ENCODE measurements at places on chromosomes 2 and 18.

- DNase-seq: peak; percentile 86
Observed at GRCh38 chr2:85248773-85249509, 78.8 kb downstream of the TGOLN2 start.

GRCh38 chr2:82591718-82592117, 1867.4 kb downstream of the SUCLG1 start:
- no peak for DNase-seq

DNA sequence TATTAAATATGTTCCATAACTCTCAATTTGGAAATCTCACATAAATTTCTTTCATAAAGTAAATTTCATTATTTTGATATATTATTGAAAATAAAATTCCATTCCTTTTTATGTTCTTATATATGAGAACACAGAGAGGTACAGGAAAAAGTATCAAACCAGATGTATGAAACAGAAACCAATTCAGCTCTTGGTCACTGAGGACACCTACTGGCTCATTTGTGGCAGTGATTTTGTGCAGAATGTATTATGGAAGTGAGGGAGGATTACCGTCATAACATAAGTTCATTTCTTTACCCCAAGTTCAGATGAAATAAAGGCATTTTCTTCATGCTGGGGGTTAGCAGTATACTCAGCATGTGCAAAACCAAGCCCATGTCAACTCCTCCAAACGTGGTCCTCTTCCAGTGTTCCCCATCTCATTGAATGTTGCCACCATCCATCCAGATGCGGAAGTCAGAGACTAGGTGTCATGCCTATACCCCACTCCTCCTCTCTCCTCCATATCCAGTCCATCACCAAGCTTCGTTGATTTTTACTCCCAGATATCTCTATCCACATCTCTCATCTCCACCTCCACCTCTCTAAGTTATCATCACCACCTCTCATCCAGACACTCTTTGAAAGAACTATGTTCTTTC, 41.7 kb upstream of the MALL start:
- peak; percentile 66 for DNase-seq

GRCh38 chr18:62426191-62426488, 96.7 kb upstream of the ZCCHC2 start:
- no peak for DNase-seq

DNA sequence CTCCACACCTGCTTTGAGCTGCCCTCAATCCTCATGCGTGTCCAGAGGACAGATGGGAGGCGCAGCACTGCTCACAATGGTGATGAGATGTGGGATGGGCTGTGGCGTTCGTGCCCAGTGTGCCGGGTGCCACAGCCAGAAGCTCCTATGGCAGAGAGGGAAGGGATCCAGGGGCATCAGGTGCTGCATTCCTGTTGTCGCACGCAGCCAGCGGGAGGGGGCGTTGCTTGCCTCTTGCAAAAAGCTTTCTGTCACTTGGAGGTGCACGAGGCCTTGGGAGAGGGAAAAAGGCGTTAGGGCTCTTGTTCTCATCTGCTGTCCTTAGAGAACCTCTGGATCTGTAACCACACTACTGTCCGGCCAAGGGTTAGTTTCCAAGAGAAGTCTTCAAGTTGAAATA, 29.2 kb upstream of the ALLC start:
- no peak for DNase-seq

GRCh38 chr2:52874466-52875106, 893.0 kb upstream of the CHAC2 start:
- DNase-seq: no peak

GRCh38 chr2:179139506-179139905, 89.6 kb upstream of the CCDC141 start:
- no peak for DNase-seq

GRCh38 chr2:154603682-154604081, 94.8 kb upstream of the KCNJ3 start:
- DNase-seq: no peak

DNA sequence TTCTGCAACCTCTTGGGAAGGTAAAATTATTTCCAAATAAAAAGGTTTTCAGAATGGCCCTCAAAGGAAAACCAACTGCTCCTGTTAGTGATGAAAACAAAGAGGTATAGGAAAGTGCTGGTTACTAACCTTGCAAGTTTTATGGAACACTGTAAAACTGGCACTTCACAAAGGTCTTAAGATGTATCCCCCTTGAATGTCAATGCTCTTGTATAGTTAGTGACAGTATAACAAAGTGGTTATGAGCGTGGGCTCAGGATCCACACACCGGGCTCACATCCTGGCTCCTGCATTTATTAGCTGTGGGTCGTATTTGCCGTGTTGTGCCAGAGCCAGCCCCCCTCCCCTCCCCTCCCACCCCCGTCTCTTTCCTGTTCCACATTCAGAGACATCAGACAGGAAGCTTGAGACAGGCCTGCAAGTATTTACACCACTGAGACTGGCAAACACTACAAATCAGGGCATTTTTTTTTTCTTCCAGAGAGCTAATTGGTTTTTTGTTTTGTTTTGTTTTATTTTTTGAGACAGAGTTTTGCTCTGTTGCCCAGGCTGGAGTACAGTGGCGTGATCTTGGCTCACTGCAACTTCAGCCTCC, 9.2 kb upstream of the DNPEP start:
- no peak for DNase-seq

DNA sequence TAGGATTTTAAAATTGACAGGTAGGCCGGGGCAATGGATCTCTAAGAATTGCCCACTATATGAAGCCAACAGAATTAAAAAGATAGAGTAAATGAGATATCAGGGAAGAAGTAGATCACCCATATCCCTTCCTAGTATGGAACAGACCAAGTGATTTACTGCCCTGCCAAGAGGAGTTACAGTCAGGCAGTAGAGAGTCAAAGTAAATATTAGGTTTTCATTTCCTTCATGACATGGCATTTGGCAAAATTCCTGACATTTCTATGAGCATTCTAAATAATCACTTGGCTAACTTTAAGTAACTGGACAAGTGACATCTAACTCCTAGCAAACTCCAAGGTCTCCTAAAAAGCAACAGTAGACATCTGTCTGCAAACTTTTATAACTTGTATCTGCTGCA, 33.5 kb downstream of the GALNT5 start:
- no peak for DNase-seq

GRCh38 chr18:25825979-25826776, 264.2 kb downstream of the SS18 start:
- DNase-seq: no peak

- DNase-seq: no peak
Observed at GRCh38 chr18:11343096-11343495, 193.7 kb upstream of the PIEZO2 start.

DNA sequence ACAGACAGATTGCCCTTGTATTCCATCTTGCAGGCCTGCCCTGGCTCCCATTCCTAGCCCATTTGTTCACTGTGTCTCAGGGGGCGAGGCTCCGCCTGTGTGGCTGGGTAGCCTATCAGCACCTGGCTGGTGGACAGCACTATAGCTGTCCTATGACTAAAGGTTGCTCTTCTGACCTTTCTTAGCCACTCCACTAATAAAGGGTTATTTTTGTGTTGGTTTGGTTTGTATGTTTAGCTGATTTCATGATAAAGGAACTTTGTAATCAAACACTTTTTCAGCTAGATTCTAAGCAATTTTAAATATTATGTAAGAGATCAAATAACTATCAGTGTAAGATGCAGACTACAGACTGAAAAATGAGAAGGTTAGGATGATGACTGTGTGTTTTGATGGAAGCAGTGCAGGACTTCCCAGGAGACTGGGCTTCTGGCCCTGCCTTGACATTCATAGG, 72.2 kb downstream of the CRIM1 start:
- peak; percentile 57 for DNase-seq

- no peak for DNase-seq
Observed at GRCh38 chr2:231300020-231300721, 95.3 kb upstream of the B3GNT7 start.

- DNase-seq: no peak
Observed at GRCh38 chr2:168469281-168469988, 13.4 kb downstream of the CERS6 start.

GRCh38 chr18:49894517-49895226, 81.3 kb upstream of the ACAA2 start:
- no peak for DNase-seq

DNA sequence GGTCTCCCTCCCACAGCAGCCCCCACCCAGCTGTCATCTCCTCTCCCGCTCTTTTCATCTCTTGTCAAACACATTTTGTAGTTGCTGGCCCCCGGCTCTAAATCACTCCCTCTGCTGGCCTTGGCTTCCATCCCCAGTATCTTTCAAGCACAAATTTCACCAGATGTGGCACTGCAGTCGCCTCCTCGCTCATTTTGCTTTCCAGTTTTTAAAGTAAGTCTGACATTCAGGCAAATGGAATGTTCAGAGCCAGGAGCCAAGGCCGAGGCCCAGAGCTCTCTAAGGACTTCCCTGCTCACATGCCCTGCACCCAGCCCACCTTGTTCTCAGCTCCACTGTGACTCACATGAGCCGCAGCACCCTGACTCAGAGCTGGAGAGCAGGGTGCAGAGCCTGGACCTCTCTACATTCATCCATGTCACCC, 158.4 kb downstream of the GALNT14 start:
- peak; percentile 79 for DNase-seq

- no peak for DNase-seq
Observed at GRCh38 chr18:66623821-66624220, 19.9 kb upstream of the CDH19 start.

DNA sequence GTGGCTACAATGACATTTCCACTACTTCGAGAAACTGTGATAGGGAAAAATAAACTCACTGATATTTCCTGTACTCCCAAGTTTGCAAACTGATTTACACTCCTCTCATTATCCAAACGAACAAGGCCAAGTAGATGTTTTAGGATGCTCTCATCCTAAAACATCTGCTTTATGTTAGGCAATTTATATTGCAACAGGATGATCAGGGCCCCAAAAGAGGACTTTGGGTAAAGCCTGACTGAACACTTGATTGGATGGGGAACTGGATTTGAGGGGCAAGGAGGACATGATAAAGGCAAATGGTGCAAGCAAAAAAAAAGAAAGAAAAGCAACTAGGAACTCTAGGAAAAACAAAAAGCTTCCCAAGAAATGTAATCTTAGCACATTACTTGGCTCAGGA, 2.1 kb upstream of the HES6 start:
- DNase-seq: no peak

- no peak for DNase-seq
Observed at GRCh38 chr18:6205706-6206105, 209.0 kb downstream of the L3MBTL4 start.

GRCh38 chr2:147854557-147855134, 9.8 kb downstream of the ACVR2A start:
- DNase-seq: no peak

- DNase-seq: no peak
Observed at GRCh38 chr2:176561706-176562105, 292.5 kb downstream of the MTX2 start.

DNA sequence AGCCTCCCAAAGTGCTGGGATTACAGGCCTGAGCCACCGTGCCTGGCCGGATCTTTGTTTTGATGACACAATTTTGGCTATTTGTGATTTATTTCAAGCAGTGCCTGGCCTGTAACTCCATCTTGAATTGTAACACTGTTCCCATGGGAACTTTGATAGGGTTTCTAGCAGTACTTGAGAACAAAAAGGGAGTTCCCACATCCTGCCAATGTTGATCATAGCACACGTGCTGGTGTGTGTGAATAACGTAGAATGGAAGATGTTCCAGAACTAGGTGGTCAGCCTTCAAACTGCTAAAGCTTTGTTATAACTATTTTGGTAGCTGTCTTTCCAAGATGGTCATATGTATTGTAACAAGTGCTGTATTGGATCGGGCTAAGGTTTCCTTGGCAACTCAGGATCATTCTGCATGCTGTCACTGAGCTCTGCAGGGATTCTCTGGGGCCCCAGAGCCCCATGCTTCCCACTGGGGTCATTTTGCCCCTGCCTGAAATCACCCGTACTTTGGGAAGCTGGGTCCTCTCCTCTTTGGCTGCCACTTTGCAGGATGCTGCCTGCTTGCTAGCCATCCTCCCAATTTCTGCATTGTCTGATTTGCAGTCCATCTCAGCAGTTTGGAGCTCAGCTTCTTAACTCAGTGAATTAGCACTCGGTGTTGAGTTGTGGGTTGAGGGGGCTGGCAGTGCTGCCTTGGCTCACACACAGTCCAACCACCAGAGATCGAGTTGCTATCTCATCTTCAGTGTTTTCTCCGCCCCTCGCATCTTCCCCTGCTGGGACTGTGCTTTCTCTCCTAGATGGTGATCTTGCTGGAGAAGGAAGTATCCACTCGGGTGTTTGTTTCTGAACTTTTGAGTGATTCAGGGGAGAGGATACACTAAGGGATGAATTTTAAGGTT, 26.8 kb downstream of the SH3RF3 start:
- no peak for DNase-seq

- DNase-seq: no peak
Observed at GRCh38 chr18:49581371-49581770, 19.5 kb downstream of the LIPG start.

DNA sequence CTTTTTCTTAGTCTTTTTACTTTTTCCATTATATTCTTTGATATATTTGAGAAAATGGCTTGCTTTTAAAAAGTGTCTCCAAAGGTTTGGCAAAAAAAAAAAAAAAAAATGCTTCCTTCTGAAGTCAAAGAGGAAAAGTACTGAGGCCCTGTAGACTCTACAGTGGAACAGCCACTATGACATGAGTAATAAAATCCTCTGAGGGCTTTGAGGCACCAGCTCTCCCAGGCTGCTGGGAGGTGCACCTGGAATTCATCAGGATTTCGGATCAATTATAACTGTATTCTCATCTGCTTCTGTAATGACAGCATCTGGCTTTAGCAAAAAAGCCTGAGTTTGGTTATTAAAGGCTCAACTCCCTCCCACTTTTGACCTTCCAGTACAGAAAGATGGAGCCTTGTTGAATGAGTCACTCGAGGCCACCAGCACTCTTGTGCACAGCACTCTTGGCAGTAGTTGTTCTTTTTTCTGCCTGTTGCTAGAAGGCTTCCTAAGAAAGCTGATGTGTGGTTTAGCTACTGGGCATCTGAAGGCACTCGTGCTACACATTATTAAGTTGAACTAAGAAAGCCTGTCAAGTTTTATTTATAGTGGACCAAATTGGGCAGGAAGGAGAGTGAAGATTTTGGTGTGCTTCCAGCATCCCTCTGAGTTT, 131.3 kb downstream of the PRPF40A start:
- DNase-seq: peak; percentile 95

GRCh38 chr2:240368781-240369331, 66.6 kb upstream of the GPC1 start:
- no peak for DNase-seq

DNA sequence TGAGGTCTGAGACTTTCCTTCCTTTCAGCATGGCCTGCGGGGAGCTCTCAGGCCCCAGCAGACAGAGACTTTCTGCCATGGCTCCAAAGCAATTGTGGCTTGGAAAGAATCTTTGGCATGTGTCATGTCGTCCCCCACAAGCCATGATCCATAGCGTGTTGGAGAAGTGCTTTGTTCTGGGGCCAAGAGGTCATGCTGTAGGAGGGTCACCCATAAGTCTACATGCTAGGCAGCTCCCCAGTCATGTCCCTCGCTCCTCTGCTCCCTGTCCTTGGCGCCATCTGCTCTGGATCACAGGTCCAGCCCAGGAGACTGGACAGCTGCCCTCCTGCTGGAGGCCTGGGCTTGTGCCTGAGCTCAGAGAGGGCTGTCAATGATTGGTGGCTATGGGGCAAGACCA, 78.8 kb upstream of the LCLAT1 start:
- peak; percentile 33 for DNase-seq

GRCh38 chr2:161436411-161436810, 20.3 kb downstream of the TBR1 start:
- DNase-seq: peak; percentile 82

GRCh38 chr2:98524168-98524567, 79.5 kb downstream of the INPP4A start:
- no peak for DNase-seq

- DNase-seq: no peak
Observed at GRCh38 chr2:7552825-7553570, 635.8 kb downstream of the RNF144A start.
